ENCODE measurements at places on chromosomes 4 and X. TPM values are rescaled to one million over a fixed set of nuclear protein-coding genes. Genes with fewer than 3 reads are reported as not detected.

GRCh38 chrX:9676306-9676705, 89.3 kb downstream of the GPR143 start:
- no peak overlapping the region for H3K4me3 ChIP-seq
- H3K27me3 ChIP-seq: no peaks in the 10 kb centered on the region
- H3K27ac ChIP-seq: no peak overlapping the region
- H3K36me3 ChIP-seq: peaks cover 50% of the 10 kb centered on the region
- peaks cover 25% of the 10 kb centered on the region for H3K4me1 ChIP-seq

DNA sequence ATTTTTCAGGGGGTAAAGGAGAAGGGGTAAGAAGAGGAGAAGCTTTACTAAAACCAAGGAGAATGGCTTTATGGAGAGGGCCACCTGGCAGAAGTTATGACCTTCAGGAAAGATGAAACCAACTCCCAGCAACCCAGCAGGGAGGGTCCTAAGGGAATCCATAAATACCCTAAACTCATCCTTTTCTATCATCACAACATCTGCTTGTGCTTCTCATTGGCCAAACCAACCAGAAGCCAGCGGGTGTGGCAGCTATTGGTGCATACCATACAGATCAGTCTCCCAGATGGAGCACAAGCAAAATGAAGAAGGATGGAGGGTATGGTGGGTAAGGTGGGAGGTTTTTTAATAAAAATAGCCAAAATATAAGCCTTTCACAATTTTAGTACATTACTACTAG, 58.5 kb upstream of the ARSJ start:
- DNase-seq: no peak
- H3K36me3 ChIP-seq: no peaks in the 10 kb centered on the region
- H3K4me1 ChIP-seq: peaks cover 8% of the 10 kb centered on the region
- peaks cover 21% of the 10 kb centered on the region for H3K27me3 ChIP-seq
- H3K27ac ChIP-seq: no peak overlapping the region

GRCh38 chr4:76758290-76758882, 139.6 kb downstream of the SOWAHB start:
- no peaks in the 10 kb centered on the region for H3K36me3 ChIP-seq
- H3K27me3 ChIP-seq: peaks cover 40% of the 10 kb centered on the region
- no peak for DNase-seq
- no peak overlapping the region for H3K27ac ChIP-seq

DNA sequence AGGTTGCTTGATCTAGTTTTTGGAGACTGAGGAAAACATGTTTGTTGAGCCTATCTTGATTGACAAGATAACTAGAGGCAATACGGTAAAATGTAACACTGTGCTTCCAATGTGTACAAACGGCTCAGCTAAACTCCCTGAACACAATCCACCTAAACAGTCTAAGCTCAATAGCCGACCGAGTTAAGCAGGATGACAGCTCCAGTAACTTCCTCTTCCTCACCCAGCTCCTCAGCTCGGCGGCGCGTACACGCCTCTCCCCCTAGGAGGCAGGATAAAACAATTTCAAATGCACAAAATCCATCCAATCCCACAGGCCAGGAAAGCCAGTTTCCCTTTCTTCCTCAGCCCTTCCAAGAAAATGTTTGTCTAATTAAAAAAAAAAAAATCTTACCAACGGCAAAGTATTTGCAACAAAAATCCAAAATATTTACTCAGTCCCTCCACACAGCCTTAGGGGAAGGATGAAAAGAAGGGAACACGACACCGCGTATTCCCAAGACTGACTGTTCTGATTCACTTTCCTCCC, 1.0 kb downstream of the CNOT6L start:
- peak overlapping the region; percentile 98 for H3K4me3 ChIP-seq
- peak; percentile 72 for DNase-seq
- no peaks in the 10 kb centered on the region for H3K27me3 ChIP-seq
- H3K4me1 ChIP-seq: peaks cover 54% of the 10 kb centered on the region
- H3K36me3 ChIP-seq: peaks cover 16% of the 10 kb centered on the region

DNA sequence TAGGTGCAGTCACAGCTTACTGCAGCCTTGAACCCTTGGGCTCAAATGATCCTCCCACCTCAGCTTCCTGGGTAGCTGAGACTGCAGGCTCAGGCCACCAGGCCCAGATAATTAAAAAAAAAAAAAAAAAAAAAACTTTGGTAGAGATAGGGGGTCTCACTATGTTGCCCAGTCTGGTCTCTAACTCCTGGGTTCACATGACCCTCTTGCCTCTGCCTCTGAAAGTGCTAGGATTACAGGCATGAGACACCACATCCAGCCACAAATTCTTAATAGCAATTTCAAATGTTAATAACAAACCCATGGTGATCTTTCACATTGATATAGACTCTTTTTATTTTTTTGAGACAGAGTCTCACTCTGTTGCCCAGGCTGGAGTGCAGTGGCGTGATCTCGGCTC, 12.3 kb upstream of the FGF5 start:
- no peak overlapping the region for H3K4me3 ChIP-seq
- H3K36me3 ChIP-seq: no peaks in the 10 kb centered on the region
- H3K27me3 ChIP-seq: peaks cover 45% of the 10 kb centered on the region
- DNase-seq: no peak

DNA sequence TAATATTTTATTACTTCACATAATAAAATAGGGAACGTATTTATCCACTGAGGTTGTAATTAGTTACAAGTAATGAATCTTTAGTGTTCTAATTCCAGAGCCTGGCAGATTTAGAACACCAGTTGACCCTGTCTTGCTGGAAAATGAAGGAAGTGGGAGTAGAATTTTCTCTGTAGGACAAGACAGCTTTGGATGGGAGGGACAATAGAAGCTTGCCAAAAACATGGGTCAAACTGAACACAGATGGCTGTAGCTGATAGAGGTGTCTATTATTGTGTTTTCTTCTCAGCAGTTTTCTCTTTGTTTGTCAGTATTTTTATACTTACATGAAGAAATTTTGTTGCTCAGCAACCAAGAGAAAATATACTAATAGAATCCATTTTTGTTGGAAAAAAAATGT, 20.2 kb downstream of the FAT4 start:
- H3K4me3 ChIP-seq: no peak overlapping the region
- DNase-seq: no peak
- no peaks in the 10 kb centered on the region for H3K4me1 ChIP-seq

- no peak for DNase-seq
- peaks cover 22% of the 10 kb centered on the region for H3K36me3 ChIP-seq
- no peak overlapping the region for H3K4me3 ChIP-seq
Measured at GRCh38 chr4:123577225-123577906, 180.8 kb downstream of the SPRY1 start.

GRCh38 chrX:130825525-130825924, 77.5 kb downstream of the ENOX2 start:
- H3K27ac ChIP-seq: no peak overlapping the region
- DNase-seq: no peak
- H3K36me3 ChIP-seq: peaks cover 3% of the 10 kb centered on the region
- H3K4me3 ChIP-seq: no peak overlapping the region

GRCh38 chr4:95095348-95095974, 337.7 kb downstream of the BMPR1B start:
- no peaks in the 10 kb centered on the region for H3K36me3 ChIP-seq
- H3K27me3 ChIP-seq: peaks cover 12% of the 10 kb centered on the region
- no peak for DNase-seq
- H3K27ac ChIP-seq: no peak overlapping the region

VAMP7 gene
- 36.6 TPM for total RNA-seq

DNA sequence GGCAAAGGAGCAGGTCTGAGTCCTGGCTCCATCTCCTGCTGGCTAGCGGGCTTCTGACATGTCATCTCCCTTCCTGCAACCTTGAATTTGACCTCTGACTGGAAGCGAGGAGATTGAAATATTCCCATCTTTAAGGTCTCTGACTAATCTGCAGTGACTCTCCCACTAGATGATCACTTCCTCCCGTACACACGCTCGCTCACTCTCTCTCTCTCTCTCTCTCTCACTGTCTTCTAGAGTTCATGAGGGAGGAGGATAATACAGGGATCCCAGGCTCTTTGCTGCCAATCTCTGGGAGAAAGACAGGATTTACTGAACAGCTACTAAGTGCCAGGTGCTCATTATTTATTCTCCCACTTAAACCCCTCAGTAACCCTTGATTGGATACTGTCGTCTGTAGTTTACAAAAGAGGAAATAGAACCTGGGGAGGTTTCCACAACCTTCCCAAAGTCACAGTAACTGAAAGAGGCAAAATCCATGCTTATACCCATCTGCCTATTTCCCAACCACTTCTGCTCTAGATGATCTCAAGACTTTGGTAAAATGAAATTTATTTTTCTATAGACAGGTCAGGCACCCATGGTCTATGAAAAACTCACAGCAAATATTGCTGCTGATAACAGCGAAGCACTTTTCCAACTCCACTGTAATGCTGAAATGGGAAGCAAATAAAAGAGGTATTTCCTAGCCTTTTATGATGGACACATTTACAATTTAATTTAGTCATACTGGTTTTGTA, 193.5 kb upstream of the C1QTNF7 start:
- H3K4me1 ChIP-seq: peaks cover 23% of the 10 kb centered on the region
- no peak overlapping the region for H3K27ac ChIP-seq
- DNase-seq: no peak
- peaks cover 9% of the 10 kb centered on the region for H3K27me3 ChIP-seq

DNA sequence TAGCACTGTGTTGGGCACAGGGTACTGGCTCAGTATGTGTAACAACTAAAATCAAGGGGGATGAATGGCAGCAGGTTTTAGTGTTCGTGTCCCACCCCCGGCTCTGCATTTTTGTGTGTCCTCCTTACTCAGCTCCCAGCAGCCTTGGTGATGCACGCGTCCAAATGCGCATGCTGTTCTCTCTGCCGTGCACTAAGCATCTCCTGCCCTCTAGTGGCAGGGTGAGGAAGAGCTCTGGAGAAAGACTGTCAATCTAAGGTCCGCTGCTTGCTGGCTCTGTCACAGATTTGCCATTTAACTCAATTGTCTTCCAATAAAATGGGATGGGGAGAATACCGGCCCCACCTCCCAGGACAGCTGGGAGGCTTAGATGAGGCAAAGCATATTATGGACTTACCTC, 61.4 kb downstream of the WFS1 start:
- H3K4me1 ChIP-seq: peaks cover 3% of the 10 kb centered on the region
- peak; percentile 61 for DNase-seq
- no peaks in the 10 kb centered on the region for H3K36me3 ChIP-seq
- peaks cover 28% of the 10 kb centered on the region for H3K27me3 ChIP-seq
- H3K4me3 ChIP-seq: no peak overlapping the region
- H3K27ac ChIP-seq: no peak overlapping the region

All from activated CD8-positive, alpha-beta memory T cell treated with anti-CD3 and anti-CD28 coated beads, Interleukin-2, amount 10 ng/mL, durations not matched to agents 7 days and 5 days (primary cell).